CD4-positive, alpha-beta T cell treated with Interleukin-15 for 4 hours (primary cell): ENCODE measurements at places on chromosomes 11 and 22.
A peak's percentile ranks its signal among the peaks of the same experiment; 100 is the strongest.

- DNase-seq: no peak
Measured at GRCh38 chr22:38872831-38873248, 824 bp upstream of the CBX6 start.

DNA sequence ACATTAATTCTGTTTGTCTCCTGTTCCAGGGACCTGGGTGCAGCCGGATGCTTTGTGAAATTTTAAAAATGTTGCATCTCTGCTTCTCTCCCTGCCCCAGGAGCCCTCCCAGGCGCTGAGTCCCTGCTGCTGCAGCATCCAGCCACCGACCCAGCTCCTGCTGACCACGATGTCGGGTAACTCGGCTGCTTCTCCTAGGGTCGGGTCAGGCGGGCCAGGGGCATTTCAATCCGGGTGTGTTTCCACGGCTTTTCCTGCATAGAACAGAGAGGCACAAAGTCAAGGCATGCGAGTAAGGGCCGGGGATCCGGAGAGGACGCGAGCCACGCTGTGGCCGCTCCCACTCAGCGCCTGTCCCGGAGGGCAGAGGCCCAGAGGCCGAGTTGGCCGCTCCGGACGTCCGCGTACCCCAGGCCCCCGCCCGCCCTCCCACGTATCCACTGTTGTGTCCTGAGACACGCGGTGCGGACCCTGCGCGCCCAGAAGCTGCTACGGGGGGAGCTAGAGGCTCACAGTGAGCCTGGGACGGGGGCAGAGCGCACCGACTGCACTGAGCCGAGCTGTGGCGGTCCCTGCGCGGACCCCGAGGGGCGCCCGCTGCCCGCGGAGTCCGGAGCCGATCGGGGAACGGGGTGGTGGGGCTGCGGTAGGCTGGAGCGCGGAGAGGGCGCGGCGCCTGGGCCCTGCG is at the start of gene POU2AF3:
TSS of gene POU2AF3 (plus strand) at position 134 of the 688 bp plus-strand sequence. CDS start at position 170, 36 bp downstream.
- no peak for DNase-seq

- no peak for DNase-seq
Measured at GRCh38 chr11:28938091-28938490, 829.9 kb downstream of the METTL15 start.

DNA sequence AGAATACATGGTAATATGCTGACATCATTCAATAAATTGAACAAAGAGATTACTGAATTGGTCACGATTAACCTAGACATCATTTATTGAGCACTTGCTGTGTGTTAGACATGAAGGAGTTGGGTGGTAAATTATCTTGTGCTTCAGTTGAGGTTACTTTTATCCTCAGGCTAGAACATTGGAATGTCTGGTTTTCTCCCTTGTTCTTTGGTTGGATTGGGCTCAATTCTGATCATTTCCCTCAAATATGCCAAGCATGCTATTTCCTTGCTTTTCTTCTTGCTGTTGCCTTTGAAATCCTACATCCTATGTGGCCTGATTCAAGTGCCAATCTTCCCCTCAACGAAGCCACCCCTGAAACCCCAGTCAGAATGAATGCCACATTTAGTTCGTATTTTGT is 65.8 kb downstream of the DEUP1 start:
- no peak for DNase-seq

DNA sequence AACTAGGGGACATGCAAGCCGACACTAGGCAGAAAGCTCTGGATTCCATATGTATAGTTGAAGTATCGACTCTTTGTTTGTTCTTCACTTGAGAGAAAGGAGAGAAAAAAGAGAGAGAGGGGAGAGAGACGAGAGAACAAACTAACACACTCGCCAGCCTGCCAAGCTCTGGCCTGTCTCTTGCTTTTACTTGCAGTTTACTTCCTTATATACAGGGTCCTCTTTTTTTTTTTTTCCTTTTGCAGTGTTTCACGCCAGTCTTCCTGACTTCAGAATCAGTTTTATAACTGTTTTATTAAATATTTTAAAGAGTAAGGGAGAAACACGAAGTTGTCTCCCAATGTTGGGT is 19.9 kb downstream of the TEAD1 start:
- DNase-seq: no peak

GRCh38 chr11:6755303-6755952 is 16.3 kb downstream of the OR2AG2 start:
- DNase-seq: peak; percentile 60

DNA sequence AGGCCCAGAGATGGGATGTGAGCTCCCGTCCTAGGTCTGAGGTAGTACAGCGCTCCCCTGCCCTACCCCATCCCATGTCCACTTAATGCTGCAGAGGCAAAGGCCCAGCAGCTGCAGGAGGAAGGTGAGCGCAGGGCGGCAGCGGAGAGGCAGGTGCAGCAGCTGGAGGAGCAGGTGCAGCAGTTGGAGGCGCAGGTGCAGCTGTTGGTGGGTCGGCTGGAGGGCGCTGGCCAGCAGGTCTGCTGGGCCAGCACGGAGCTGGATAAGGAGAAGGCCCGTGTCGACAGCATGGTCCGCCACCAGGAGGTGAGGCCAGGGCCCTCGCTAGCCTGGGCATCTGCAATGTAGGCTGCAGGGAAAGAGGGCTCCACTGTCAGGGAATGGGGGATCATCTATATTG is 15.2 kb downstream of the CCDC157 start:
- DNase-seq: no peak

GRCh38 chr22:46665751-46666280 is 45.6 kb downstream of the GRAMD4 start:
- DNase-seq: no peak

- DNase-seq: peak; percentile 48
Measured at GRCh38 chr11:20647976-20648565, 21.3 kb upstream of the NELL1 start.

- no peak for DNase-seq
Measured at GRCh38 chr11:15764948-15765347, 591.4 kb downstream of the SOX6 start.

- no peak for DNase-seq
Measured at GRCh38 chr11:127248476-127248875, 247.9 kb upstream of the KIRREL3 start.

GRCh38 chr11:68946416-68947090 is 34.2 kb downstream of the MRGPRD start:
- no peak for DNase-seq

GRCh38 chr22:46942799-46943785 is 180.6 kb downstream of the TBC1D22A start:
- DNase-seq: peak; percentile 7

DNA sequence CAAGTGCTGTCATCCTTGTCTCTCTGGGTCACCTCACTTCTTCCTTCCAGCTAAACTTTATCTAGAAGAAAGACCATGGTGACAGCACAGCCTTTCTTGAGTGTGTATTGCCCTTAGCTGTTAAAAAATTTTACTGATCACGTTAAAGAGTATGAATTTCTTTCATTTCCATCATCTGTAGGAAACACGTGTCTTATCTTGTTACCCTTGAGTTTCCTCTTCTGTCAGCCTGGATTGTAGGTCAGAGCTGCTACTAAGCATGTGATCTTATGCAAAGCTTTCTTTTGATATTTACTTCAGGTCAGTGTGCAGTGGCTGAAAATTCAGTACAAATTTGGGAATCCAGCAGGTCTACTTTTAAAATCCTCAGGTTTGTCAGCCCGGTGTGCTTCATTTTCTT is 512.2 kb upstream of the ARHGAP42 start:
- no peak for DNase-seq

GRCh38 chr11:55920537-55920936 is 6.2 kb upstream of the OR5W2 start:
- DNase-seq: no peak

- DNase-seq: no peak
Measured at GRCh38 chr11:100031973-100032372, 655.1 kb upstream of the ARHGAP42 start.

- DNase-seq: no peak
Measured at GRCh38 chr11:32331098-32331497, 104.2 kb downstream of the WT1 start.

DNA sequence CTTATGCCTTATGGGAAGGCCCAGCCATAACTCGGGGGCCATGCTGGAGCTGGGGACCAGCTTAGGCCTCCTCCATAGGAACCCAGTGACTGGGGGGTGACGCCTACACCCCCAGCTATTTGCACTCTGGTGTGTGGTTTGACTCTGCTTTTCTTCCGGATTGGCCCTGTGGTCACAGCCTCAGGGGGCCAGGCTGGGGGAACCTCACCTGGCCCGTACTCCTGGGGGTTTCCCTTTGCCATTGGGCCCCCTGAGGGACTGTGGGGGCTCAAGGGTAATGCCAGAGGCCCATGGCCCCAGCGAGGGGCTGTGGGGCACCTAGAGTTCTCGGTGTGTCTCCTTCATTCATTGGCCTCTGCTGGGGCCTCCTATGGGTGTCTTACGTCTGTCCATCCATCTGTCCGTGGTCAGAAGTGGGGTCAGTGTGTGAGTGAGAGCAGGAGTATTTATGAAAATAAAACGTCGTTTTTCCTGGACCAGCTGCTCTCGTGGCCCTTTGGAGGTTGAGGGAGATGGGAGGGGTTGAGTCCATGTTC is 6.3 kb upstream of the SH3BP1 start:
- peak; percentile 44 for DNase-seq

DNA sequence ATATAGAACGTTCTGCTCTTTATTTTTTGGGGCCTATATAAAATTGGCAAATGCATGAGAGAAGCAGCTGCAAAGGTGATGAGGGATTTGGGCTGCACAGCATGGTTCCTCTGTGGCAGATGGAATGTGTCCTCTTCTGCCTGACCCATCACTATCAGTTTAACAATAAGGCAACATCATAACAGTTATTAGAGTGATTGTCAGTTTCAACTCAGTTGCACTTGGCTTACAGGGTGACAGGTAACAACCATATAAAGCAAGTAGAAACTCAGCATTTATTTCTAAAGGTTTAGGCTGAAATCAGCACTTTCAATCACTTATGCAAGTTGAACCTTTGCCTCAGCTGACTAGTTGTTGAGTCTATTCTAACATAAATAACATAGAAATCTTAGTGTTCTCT is 935.4 kb upstream of the CHORDC1 start:
- no peak for DNase-seq

GRCh38 chr11:74570266-74571061 is 21.9 kb upstream of the POLD3 start:
- peak; percentile 10 for DNase-seq

DNA sequence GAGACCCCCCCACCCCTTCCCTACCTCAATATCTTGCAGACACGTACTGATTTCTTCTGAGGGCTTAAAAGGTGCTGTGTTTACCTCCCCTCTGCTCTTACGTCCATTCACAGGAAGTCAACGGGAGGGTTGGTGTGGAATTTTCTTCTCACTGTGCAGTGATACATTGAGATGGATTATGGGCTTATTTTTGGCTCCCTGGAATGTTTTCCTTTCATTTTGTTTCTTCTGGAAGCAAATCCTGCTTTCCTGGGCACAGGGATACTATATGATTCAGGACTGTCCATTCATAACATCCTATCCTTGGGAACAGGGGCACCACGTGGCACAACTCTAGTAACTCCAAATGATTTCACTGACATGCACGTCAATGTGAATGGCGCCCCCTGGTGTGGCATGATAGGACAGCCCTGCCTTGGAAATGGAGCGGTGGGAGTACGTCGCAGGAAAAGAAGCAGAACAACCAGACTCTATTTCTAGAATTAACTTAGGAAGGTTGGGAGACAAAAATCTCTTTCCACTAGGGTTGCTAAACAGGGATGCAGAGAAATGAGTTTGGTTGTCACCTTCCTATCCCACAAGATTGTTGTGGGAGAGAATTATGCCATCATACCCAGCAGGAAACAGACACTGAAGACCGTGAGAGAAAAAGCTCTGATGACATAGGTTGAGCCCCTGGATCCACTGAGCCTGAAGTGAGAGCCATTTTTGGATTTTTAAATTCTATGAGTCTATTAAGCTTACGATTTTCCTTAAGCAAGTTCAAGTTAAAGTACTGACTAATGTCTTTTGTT is 146.5 kb upstream of the RAG2 start:
- peak; percentile 50 for DNase-seq
